ENCODE measurements at places on chromosomes 16 and 17.

DNA sequence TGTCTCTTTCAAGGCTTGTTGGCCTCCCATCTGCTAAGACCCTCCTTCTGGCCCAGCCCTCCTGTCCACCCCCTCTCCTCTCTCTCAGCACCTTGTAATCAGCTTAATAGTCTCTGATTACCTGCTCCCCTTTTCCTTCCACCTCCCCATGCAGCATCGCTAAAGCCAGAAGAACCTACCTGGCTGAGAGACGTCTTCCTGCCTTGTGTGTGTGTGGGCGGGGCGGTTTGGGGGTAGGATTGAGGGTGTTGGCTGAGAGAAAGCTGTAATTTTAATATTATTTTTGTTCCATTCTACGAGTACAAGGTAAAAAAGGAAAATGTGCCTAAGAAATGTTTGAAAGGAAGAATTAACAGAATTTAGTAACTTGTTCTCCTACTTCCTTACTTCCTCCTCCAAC, 3.4 kb downstream of the DNAH9 start:
- DNase-seq = no peak

GRCh38 chr17:30905742-30906100, 317 bp downstream of the TEFM start:
- DNase-seq = peak; percentile 32

DNA sequence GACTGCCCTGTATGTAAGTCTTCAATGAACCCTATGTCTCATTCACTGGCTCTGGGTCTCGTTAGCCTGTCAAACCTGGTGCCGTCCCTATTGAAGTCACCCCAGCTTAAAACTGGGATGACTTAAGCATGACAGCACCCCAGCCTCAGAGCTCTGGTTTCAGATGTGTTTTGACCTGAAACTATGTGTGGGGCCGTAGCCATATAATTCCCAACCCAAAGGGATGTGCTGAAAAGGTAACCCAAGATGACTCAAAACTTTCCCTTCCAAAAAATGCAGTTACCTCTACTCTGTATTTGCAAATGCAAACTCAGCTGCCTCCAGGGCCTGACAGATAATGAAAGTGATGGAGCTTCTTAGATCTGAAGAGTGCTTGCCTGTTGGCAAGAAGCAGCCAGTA, 478.3 kb upstream of the ERCC4 start:
- DNase-seq = no peak

GRCh38 chr17:10197721-10198508, 491 bp downstream of the GAS7 start:
- no peak for DNase-seq

- no peak for DNase-seq
Observed at GRCh38 chr16:27334838-27335237, 21.1 kb downstream of the IL4R start.

- DNase-seq = no peak
Observed at GRCh38 chr17:33637534-33637933, 344.4 kb upstream of the ASIC2 start.

DNA sequence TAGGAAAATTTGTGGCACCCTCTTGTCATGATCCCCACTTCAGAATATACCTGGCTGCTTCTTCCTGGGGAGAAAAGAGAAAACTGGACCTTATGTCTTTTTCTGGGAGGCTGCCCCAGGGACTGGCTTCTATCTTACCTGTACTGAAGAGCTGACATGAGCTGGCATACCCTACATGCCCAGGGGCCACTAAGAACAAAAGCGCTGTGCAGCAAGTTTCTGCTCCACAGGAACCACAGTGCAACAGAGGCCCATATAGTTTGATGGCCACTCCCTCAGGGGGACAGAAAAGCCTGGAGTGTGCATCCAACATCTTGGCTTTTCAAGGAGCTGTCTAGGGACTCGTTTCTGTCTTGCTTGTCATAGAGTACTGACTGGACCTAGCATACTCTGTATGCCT, 96.8 kb upstream of the NACA2 start:
- DNase-seq = no peak

DNA sequence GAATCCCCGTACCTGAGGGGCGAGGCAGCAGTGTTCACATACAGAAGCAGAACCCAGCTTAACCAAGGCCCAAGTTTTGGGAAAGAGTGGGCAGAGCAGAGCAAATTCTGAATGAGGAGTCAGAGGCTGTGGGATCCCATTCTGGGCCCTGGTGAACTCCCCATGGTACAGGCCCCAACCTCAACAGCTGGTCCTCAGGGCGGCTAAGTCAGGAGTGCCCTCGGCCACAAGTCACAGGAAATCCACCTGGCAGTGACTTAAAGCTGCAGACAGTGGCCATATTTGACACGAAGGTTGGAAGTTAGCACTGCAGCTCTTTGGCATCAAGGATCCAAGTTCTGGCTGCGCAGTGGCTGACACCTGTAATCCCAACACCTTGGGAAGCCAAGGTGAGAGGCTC, 237.1 kb downstream of the PARN start:
- no peak for DNase-seq

GRCh38 chr17:1643999-1644492, 1.5 kb downstream of the SCARF1 start:
- peak; percentile 63 for DNase-seq

DNA sequence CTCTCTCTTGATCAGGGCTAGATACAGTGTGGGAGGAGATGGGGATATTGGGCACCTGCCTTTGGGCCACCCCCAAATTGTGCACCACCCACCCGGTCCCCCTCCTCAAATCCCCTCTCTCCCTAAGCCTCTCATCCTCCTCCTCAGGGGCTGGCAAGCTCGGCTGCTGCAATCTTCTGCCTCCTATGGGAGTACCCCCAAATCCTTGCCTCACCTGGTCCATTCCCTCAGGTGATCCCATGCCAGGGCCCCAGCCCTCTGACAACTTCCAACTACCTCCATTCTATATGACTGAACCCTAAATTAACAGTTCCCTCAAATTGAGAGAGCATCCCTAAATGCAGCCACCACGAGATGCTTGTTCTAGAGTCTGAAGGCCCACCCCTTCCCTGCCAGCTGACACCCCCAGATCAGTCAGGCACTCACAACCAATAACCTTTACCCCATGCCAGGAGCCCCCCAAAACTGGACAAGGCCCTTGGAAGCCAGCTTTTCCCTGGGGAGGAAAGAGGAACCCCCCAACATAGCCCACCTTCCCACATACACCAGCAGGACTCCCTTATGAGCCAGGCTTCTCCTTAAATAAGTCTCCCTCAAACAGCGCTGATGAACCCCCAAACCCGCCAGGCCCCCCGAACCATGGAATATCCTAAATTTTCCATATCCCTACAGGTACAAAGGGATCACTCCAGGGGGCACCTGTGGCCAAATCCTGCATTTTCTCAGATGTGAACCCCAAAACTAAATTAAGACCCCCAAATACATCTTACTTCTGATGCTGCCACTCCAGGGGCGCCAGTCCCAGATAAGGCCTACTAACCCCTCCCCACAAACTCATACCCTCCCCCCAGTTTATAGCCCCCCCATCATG, 3.2 kb downstream of the DLG4 start:
- DNase-seq = no peak

DNA sequence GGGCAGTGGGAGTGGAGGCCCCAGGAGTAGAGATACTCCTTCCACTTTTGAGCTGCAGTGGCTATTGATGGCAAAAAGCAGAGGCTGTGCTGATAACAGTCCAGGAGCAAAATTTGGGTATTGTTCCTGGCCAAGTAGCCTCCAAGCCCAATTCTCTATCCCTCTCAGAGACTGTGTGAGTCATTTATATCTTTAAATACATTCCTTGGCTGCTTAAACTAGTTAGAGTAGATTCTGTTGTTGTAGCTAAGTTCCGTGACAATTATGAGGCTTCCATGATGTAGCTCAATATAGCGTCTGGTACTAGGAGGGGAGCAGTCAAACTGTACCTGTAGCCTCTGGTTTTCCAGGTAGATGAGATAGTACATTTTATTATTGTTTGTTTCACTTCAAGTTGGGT, 19.9 kb upstream of the UBE2G1 start:
- no peak for DNase-seq

DNA sequence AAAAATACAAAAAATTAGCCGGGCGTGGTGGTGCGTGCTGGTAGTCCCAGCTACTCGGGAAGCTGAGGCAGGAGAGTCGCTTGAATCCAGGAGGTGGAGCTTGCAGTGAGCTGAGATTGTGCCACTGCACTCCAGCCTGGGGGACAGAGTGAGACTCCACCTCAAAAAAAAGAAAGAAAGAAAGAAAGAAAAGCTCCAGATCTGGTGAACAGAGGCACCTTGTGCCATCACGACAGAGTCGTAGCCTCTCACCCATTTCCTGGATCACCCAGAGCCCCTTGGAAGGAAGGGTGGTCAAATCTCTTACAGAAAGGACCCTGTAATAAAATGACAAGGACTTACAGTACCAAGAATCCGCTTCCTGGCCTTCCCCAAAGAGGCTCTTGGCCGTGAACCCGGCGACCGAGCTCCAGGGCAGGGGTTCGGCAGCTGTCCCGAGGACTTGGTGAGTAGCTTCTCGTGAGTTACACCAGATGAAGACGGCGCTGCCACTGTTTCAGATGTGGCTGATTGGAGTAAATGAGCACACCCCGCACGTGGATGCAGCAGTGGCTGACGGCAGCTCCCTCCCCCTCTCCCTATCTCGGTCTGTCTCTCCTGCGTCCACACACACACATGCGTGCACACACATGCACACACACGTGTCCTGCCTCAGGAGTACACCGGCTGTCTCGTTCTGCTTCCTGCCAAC, 13.5 kb downstream of the LGALS3BP start:
- DNase-seq = no peak

- no peak for DNase-seq
Observed at GRCh38 chr16:63617990-63618763, 1503.7 kb downstream of the CDH11 start.
